AG09309 (cell line): ENCODE measurements at places on chromosomes 16 and 17.
A peak's percentile ranks its signal among the peaks of the same experiment; 100 is the strongest.

- no peak for DNase-seq
Observed at GRCh38 chr17:79031996-79032875, 8.3 kb downstream of the C1QTNF1 start.

- no peak for DNase-seq
Observed at GRCh38 chr16:77509796-77510195, 75.0 kb upstream of the ADAMTS18 start.

GRCh38 chr17:58367461-58367860, 15.5 kb upstream of the SUPT4H1 start:
- DNase-seq: no peak

GRCh38 chr16:58498341-58499091, 1.4 kb upstream of the NDRG4 start:
- DNase-seq: no peak

DNA sequence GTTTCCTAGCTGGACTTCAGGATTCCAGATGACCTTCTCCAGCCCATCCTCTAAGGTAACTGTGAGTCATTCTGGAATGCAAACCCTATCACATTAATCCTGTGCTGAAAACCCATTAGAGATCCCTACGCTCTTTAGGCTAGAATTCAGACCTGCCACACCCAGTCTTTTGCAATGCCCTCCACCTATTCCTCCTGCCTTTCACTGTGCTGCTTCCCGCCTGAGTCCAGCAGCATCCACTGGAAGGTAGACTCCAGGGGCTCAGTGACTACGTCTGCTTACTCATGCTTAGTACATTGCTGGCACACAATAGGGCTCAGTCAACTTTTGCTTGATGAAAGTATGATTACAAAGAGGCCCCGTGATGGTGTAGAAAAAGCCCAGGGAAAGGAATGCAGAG, 121.1 kb downstream of the SPACA3 start:
- no peak for DNase-seq

DNA sequence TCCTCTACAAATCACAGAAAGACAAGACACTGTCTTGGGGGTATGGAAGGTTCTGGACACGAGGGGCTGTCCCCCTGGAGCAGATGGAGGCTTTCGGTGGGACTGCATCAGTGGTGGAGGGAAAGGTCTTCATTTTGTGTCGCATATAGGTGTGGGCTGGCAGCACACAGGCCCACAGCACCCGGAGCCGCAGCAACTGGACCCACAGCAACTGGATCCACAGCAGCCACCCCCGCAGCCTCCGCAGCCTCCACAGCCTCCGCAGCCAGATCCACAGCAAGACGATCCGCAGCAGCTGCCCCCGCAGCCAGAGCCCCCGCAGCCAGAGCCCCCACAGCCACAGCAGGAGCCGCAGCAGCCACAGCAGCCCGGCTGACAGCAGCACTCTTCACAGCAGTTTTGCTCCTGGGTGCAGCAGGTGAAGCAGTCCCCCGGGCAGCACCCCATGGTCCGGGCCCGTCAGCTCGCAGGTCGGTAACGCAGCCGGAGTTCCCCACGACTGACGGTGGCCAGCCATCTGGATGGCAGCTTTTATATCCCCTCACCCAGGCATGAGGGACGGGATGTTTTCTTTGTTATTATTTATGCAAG, at the start of gene KRTAP17-1:
Gene KRTAP17-1 (minus strand): TSS at position 507 of the 591 bp plus-strand sequence. CDS start 60 bp downstream, at position 447.
- DNase-seq: no peak

- DNase-seq: no peak
Observed at GRCh38 chr16:79776243-79776847, 175.8 kb upstream of the MAF start.

GRCh38 chr16:77723108-77723514, 797 bp downstream of the NUDT7 start:
- DNase-seq: peak; percentile 34

DNA sequence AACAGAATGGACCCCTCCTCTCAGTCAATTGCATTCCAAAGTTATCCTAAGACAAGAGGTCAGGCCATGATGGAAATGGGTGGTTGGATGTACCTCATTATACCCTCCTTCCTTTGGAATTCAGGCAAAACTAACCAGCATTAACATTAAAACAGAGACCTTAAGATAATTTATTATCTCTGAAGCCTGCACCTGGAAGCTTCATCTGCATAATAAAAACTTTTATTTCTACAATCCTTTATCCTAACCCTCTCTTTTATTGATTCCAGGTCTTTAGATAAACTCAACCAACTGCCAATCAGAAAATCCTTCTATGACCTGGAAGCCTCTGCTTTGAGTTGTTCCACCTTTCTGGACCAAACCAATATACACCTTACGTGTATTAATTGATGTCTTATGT, 49.0 kb downstream of the ACSM1 start:
- DNase-seq: no peak

DNA sequence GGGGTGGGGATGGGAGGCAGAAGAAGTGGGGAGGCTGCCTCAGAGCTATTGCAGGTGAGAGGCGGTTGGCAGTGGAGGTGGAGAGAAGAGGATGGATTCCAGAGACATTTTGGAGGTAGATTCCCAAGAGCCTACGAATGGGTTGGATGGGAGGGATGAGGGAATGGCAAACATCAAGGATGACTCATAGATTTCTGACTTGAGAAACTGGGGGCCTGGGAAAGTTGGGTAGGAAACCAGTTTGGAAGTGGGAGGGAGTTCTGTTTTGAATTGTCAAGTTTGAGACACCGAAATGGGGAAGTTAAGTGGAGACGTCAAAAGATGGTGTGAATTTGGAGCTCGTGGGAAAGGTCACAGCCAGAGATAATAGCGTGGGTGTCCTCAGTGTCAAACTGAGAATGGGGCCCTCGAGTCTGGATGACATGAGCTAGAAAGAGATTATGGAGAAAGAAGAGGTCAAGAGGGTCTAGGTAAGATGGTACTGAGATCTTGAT, 6.2 kb upstream of the CYLD start:
- no peak for DNase-seq

DNA sequence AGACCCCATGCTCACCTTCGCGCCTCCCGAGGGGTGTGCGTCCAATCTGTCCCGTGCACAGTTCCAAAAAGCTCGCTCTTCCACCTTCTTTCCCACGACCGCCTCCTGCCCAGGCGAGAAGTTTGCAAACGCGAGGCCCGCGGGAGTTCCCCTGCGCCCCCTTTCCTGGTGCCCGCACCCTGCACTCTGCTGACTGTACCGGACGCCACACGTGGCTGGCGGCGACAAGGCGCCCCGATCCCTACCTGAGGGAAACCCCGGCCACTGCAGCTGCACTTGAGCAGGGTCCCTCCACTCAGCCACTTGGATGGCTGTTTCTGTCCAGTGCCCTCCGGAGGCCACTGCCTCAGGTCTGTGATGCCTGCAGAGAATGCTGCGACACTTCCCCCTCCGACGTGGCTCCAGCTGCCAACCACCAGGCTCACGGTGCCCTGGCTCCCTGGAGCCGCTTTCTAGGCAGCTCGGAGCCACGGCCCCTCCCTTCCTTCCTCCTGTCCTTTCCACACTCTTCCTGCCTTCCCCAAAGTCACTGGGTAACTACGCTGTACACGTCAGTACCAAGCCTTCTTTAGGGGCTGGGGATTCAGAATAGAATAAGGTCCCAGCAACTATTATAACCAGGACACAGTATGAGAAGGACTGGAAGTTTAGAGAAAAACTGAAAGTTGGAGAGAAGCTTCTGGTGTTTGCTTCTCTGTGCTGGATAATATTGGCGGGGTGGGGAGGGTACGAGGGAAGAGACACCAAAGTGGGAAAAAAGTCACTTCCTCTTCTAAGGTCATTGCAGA, at the start of gene MLKL:
Gene MLKL (minus strand): TSS at position 425 of the 788 bp plus-strand sequence. CDS start 5,105 bp downstream, outside the sequence.
- DNase-seq: no peak

- DNase-seq: no peak
Observed at GRCh38 chr16:2333231-2333630, 7.3 kb downstream of the ABCA3 start.

DNA sequence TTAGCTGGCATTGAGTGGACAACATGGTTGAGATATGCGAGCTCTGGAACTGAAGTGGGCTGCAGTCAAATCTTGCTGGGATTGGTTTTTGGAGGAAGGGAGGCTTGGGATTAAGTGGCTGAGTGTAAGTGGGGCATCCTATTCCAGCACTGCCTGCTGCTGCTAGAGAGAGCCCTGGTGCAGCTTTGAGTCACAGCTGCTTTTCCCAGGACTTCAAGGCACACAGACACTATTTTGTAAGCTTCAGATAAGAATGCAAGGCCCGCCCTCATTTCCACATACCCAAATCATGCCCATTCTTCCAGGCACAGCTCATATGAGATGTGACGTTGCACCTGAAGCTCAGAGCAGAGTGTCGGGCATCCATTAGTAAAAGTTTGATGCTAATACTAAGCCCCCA, 10.2 kb upstream of the MAF start:
- DNase-seq: peak; percentile 3

DNA sequence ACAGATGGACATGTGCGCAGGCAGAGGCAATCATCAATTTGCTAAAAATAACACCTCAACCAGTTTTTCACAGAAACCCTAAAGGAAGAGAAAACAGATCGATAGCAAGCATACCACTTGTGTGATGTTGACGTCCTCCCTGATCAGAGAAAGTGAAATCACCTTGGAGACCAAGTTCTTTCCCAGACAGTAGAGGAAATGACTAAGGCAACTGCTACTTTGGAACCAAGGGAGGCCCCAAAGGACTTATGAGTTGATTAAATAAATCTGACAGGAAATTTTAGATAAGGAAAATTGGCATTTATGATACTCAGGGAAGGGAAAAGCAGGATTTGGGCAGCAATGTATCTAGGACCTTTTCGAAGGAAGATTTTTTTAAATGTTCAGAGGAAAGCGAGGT, 267.1 kb upstream of the ASIC2 start:
- DNase-seq: no peak

- DNase-seq: no peak
Observed at GRCh38 chr16:12079412-12079965, 103.0 kb downstream of the SNX29 start.

GRCh38 chr17:78324391-78325075, 35.3 kb downstream of the SOCS3 start:
- DNase-seq: no peak

GRCh38 chr17:61325382-61326073, 74.1 kb upstream of the TBX2 start:
- DNase-seq: no peak

DNA sequence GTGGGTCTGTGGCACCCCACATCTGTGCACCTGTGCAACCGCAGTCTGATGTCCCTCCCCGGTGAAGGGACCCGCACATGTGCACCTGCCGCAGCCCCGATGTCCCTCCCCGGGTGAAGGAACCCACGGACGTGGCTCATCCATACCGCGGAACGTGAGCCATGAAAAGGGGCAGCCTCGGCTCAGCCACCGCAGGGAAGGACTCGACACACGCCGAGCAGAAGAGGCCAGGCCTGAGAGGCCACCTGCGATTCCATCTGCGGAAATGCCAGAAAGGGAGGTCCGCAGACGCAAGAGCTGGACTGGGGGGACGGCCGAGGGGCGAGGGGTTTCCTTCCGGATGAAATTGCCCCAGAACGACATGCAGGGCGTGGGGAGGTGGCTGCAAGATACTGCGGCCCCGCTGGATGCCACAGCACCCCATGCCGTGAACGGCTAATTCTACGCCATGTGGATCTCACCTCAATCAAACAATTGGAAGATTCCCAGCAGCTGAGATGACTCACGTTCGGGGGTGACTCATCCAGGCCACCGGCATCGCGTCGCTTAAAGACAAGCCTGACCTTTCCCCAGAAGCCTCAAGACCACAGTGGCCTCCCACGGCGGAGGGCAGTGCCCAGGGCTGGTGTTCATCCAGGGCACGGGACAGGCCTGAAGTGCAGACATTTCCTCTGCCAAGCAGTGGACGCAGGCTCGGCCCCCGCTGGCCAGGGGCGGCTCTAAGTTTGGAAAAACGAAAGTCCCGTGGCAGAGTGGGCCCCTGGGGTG, 21.0 kb downstream of the SOX8 start:
- DNase-seq: peak; percentile 35

GRCh38 chr17:68612923-68613292, 11.7 kb upstream of the FAM20A start:
- no peak for DNase-seq

DNA sequence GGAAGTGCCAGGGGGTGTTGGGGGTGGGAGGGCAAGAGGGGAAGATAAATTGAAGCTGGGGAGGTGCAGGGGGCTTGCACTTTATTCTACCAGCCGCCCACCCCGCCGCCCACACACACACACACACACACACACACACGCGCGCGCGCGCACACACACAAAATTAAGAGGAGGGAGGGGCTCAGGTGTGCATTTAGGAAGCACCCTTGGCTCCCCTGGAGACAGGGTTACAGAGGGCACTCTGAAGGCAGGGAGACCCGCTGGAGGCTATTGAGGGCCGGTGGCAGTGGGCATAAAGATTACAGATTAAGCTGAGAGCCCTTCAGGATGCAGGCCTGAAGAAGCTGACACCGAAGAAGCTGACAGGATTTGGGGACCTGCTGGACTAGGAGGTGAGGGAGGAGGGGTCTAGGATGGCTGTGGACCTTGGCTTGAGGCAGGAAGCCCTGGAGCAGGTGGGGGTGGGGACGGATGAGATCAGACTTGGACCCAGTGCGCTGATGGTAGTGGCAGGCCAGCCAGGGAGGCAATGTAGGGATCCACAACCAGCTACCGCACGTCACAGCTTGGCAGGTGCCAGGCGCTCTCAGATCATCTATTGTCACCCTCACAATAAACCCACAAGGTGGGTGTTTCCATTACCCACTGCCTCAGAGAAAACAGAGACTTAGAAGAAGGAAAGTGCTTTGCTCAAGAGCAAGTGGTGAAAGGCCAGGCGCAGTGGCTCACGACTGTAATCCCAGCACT, 772 bp upstream of the SAMD14 start:
- no peak for DNase-seq

GRCh38 chr16:50842013-50842505, 100.2 kb downstream of the CYLD start:
- DNase-seq: no peak
